ENCODE measurements at places on chromosomes 1 and 21.

DNA sequence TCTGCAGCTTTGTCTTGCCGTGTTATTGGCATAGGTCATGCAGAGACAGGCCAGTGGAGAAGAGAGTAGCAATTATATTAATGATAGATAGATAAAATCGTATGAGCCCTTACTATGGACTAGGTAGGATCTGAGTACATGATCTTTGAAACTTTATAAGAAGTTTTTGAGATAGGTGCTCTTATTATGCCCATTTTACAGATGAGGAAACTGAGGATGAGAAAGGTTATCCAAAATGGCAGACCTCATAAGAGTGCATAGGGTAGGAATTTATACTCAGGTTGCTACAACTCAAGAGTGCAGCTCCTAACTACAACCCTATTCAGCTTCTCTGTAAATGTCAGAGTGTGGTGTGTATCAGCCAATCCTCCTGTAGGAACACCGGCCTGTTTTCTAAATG, 89.6 kb downstream of the SLC35F3 start:
- no peak for DNase-seq

DNA sequence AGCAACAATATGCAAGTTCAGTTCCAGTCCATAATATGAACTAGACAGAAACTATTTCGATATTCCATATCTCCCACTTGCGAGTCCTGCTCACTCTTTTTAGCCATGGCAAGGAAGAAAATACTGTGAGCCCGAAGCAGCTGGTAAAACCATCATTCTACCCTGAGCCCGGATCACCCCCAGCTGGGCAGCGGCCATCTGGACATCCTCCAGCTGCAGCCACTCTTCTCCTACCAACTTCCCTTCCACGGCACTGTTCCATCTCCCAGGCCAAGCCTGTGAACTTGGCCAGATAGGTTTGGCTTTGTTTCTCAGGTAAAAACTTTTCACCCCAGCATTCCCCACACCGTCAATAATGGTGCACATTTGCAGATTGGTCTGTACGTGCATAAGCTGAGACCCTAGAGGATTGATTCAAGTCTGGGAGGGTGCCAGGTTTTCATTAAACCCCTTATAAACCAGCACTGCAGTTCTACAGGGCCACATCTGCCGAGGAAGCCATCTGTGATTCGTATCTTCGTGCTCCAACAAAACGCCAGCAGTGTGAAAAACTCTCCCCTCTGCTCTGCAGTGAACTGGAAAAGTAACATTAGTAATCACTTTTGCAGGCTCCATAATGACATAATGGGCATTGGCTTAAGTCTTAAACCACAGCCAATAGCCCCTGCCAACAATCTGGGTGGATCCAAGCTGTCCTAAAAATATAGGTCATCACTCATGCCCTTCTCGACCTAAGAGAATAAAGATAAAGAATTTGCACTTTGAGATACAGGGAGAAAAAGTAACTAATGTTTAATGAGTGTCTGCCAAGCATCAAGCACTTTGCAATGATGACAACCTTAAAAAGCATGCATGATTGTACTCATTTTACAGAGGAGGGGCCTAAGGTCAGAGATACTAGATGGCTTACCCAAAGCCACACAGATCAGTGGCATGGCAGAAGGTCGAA, 205.1 kb downstream of the PLPP3 start:
- DNase-seq: peak; percentile 98

- DNase-seq: no peak
Observed at GRCh38 chr1:231517076-231517475, 11.4 kb upstream of the TSNAX start.

DNA sequence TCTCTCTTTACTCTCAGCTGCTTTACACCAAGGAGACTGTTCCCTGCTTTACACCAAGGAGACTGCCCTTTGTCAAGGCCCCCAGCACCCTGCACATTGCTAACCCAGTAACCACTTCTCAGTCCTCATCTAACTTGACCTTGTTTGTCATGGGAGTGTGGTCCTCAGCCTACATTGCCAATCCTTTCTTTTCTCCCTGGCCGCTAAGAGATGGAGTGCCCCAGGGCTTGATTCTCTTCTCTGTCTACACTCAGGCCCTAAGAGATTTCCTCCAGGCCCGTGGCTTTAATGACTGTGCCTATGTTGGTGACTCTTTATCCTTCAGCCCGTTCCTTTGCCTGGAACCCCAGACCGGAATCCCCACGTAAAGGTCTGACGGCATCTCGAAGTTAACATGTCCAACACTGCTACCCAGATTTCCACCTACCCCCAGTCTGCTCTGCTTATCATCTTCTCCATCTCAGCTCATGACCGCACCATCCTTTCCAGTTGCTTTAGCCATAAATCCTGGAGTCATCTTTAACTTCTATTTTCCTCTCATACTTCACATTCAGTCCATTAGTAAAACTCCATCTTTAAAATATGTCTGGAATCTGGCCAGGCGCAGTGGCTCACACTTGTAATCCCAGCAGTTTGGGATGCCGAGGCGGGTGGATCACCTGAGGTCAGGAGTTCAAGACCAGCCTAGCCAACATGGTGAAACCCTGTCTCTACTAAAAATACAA, 9.5 kb upstream of the SEMA4A start:
- DNase-seq: no peak

- DNase-seq: no peak
Observed at GRCh38 chr1:101697072-101697471, 299.7 kb downstream of the OLFM3 start.

GRCh38 chr1:62111084-62111483, 83.6 kb upstream of the L1TD1 start:
- DNase-seq: peak; percentile 4

Data from NCI-H1694 treated with DMSO at 0.1 percent for 48 hours (cell line).